B cell (primary cell): ENCODE measurements at places on chromosomes 13 and 19. TPM values are rescaled to one million over a fixed set of nuclear protein-coding genes. Genes with fewer than 3 reads are reported as not detected.

DNA sequence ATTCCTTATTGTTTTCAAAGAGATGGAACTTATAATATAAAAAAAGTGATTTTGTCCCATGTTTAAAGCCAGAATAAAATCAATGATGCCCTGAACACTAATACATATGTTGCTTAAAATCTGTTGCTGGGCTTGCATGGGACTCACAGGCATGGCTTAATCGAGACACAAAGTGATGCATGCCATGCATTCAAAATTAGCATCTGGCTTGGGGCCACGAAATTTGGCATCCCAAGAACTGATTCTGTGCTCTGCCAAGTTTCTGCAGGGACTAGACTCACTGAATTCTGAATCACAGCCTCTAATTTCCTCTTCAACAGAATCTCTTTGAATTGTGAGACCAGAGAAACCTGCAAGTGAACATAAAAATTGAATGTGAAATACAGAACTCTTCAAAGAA, 109.2 kb downstream of the PCDH17 start:
- H3K27me3 ChIP-seq = no peaks in the 10 kb centered on the region
- DNase-seq = no peak
- H3K4me3 ChIP-seq = no peak overlapping the region
- no peaks in the 10 kb centered on the region for H3K36me3 ChIP-seq
- no peaks in the 10 kb centered on the region for H3K4me1 ChIP-seq
- H3K27ac ChIP-seq = no peak overlapping the region

DNA sequence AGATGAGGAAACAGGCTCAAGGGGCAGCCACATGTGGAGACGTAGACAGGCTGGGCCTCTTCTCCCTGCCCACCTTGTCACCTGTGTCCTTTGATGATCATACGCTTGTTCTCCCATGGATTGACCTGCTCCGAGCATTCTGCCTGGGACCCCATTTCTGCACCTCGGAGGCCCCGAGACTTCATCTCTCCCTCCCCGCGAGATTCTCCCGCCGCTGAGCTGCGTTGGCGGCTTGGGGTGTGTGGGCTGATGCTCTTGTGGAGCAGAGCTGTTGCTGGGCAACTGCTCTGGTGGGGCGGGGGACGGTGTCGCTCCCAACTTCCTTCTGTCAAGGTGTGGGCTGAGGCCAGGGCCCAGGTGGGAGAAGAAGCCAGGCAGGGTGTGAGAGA, 22.1 kb downstream of the MAST3 start:
- H3K27ac ChIP-seq = peak overlapping the region; percentile 42
- peaks cover 28% of the 10 kb centered on the region for H3K4me1 ChIP-seq
- H3K36me3 ChIP-seq = peaks cover 45% of the 10 kb centered on the region

DNA sequence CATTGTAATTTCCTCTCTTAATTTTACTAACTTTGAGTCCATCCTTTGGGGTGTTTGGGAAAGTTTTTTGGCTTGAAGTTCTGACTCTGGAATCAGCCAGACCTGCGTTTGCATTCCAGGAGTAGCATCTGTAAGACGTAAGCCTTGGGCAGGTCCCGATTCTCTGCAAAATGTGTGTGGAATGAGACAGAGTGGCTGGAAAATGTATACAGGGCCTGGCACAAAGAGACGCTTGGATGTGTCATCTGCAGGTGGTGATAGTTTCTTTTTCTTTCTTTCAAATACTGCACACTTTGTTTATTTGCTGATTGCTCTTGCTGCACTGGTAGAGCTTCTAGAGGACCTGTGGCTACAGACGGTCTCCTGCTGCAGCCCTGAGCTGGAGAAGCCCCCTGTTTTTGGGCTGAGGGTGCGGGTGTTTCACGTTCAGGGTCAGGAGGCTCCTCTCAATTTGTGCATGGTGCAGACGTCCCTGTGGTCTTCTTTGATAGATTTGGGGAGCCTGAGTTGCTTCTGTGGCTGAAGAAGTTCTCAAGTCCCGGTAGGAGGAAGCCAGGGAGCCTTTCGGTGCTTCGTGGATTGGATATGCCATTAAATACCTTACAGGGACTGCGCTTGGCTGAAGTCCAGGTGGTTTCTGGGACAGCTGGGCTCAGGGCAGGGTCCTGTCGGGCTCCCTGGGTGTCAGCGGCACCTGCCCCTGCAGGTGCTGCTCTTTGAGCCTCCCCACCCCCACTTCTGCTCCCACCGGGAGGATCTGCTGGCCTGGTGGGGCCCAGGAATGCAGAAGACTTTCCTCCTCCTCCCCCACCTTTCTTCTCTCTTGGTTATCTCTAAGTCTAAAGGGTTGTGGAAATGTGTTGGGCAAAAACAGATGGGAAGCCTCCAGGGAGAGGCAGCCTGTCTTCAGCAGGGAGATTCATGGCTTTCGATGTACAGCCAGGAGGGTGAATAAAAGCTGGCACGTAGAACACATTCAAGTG, 44.0 kb upstream of the GAS6 start:
- H3K36me3 ChIP-seq = no peaks in the 10 kb centered on the region
- H3K27me3 ChIP-seq = peaks cover 13% of the 10 kb centered on the region
- H3K4me3 ChIP-seq = no peak overlapping the region
- no peak overlapping the region for H3K27ac ChIP-seq
- no peak for DNase-seq
- H3K4me1 ChIP-seq = peaks cover 7% of the 10 kb centered on the region

DNA sequence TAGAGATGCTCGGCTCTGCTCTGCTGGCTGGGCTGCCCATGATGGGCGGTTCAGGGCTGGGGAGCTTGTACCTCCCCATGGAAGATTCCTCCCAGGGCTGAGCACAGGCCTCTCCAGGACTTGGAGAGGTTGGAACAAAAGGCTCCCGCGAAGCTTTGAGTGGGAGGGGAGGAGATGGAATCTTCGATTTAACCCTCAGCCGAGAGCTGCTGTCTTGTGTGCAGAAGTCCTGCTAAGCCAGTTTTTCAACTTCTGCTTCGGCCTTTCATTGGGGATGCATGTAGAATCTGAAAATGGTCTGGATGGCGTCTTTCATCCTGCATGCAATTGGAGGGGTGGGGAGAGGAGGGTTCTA, 163.3 kb downstream of the KDM4B start:
- peak overlapping the region; percentile 100 for H3K27ac ChIP-seq
- no peaks in the 10 kb centered on the region for H3K36me3 ChIP-seq

GRCh38 chr19:42508892-42509444, 19.3 kb downstream of the CEACAM1 start:
- no peak overlapping the region for H3K4me3 ChIP-seq
- H3K36me3 ChIP-seq = no peaks in the 10 kb centered on the region
- H3K4me1 ChIP-seq = peaks cover 23% of the 10 kb centered on the region
- no peaks in the 10 kb centered on the region for H3K27me3 ChIP-seq
- H3K27ac ChIP-seq = no peak overlapping the region

DNA sequence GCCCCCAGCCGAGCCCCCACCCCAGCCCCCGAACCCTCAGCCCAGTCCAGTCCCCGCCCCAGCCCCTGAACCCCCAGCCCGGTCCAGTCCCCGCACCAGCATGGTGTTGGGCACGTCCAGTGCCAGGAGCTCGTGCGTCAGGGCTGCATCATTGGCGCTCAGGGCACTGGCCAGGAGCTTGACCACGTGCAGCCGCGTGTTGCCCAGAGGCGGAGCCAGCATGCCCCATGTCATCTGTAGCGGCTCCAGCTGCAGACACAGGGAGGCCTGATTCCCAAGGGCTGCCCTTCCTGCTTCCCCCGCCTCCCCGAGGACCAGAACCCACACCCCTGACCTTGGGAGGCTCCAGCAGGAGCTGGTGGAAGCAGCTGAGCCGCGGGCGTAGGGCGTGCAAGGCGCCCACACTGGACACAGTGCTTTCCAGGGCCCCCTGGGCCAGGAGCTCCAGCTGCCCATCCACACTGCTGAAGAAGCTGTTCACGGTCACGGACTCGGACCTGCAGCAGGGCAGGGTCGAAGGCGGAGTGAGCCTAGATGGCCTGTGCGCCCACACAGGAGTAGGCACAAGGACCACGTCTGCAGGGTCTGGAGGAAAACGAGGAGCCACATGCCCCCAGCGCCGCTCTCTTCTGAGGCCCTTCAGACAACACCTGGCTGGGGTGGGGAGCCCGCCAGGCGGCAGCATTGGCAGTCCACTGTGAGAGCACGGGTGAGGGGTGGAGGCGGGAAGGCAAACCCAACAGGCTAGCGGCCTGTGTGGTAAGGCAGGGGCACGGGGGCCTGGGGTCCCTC, 12.8 kb upstream of the TMEM86B start:
- H3K36me3 ChIP-seq = peaks cover 97% of the 10 kb centered on the region
- H3K27me3 ChIP-seq = no peaks in the 10 kb centered on the region
- no peak overlapping the region for H3K27ac ChIP-seq
- H3K4me1 ChIP-seq = no peaks in the 10 kb centered on the region
- no peak for DNase-seq

DNA sequence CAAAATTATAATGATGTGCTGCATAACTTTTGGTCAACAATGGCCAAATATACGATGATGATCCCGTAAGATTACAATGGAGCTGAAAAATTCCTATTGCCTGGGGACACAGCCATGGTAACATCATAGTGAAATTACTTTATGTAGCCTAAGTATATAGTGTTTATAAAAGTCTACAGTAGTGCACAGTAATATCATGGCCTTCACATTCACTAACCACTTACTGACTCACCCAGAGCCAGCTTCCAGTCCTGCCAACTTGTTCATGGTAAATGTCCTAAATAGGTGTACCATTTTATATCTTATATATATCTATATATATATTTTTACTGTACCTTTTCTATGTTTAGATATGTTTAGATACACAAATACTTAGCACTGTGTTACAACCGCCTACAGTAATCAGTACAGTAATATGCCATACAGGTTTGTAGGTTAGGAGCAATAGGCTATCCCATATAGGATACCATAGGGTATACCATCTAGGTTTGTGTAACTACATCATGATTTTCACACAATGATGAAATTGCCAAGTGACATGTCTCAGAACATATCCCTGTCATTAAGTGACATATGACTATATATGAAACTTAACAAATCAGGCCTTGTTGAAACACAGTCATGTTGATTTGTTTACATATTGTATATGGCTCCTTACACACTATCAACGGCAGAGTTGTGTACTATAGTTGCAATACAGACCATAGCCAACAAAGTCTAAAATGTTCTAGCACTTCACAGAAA, 23.7 kb downstream of the DIS3 start:
- H3K4me3 ChIP-seq = no peak overlapping the region
- DNase-seq = no peak
- H3K36me3 ChIP-seq = peaks cover 16% of the 10 kb centered on the region

- H3K4me1 ChIP-seq = no peaks in the 10 kb centered on the region
- DNase-seq = no peak
Observed at GRCh38 chr13:62130062-62130970, 714.7 kb upstream of the PCDH20 start.

- no peak overlapping the region for H3K27ac ChIP-seq
- H3K4me3 ChIP-seq = no peak overlapping the region
- no peaks in the 10 kb centered on the region for H3K36me3 ChIP-seq
- H3K27me3 ChIP-seq = no peaks in the 10 kb centered on the region
- peak; percentile 76 for DNase-seq
Observed at GRCh38 chr19:47445937-47446402, 25.7 kb downstream of the SLC8A2 start.

- H3K4me1 ChIP-seq = no peaks in the 10 kb centered on the region
- H3K27me3 ChIP-seq = no peaks in the 10 kb centered on the region
Observed at GRCh38 chr13:78468621-78469020, 134.7 kb downstream of the POU4F1 start.

DNA sequence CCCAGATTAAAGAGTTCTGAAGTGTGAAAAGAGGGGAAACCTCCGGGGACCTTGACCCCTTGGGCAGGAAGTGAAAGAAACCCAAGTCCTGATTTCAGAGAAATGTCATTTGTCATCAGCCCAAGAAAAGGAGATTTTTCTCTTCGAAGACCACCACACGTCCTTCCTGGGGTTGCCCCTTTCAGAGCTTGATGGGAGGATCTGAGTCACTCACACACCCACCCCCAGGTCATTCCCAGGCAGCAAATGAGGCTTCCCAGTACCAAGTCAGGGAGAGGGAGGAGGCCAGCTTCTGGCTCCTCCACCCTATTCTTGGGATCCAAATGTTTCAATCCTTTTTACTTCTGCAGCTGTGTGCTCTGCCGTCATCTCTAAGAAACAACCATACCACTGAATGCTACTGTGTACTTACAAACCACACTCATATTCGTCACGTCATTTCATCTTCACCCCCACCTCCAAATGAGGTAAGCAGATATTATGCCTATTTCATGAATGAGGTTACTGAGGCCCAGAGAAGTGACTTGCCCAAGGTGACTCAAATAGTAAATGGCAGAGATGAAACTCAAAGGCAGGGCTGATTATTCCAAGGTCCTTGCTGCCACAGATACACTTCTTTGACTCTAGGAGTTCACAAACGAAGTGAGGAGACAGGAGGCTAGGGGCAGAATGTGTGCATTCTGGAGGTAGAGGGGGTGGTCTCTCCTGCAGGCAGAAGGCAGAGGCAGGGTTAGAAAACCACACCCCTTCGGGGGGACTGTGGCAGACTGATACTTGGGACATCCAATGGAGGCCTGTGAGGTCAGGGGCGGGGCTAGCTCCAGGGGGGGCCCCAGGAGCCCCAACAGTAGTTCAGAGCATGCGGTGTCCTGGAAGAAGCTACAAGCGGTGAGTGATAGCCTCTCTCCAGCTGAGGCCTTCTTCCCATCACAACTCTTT, 5.0 kb upstream of the KMT2B start:
- no peaks in the 10 kb centered on the region for H3K27me3 ChIP-seq
- peak overlapping the region; percentile 85 for H3K27ac ChIP-seq
- peak; percentile 70 for DNase-seq
- no peaks in the 10 kb centered on the region for H3K36me3 ChIP-seq

- no peak overlapping the region for H3K4me3 ChIP-seq
- no peak overlapping the region for H3K27ac ChIP-seq
Observed at GRCh38 chr19:23474172-23474571, 78.9 kb upstream of the ZNF91 start.

GRCh38 chr19:334296-335071, 10.1 kb downstream of the MIER2 start:
- H3K4me1 ChIP-seq = no peaks in the 10 kb centered on the region
- no peaks in the 10 kb centered on the region for H3K36me3 ChIP-seq
- no peak for DNase-seq

- no peaks in the 10 kb centered on the region for H3K36me3 ChIP-seq
- no peaks in the 10 kb centered on the region for H3K4me1 ChIP-seq
- DNase-seq = no peak
- no peak overlapping the region for H3K27ac ChIP-seq
Observed at GRCh38 chr13:86585835-86586234, 786.6 kb upstream of the SLITRK6 start.

GRCh38 chr13:51913421-51914136, 51.8 kb downstream of the CCDC70 start:
- H3K4me3 ChIP-seq = no peak overlapping the region
- H3K4me1 ChIP-seq = no peaks in the 10 kb centered on the region
- H3K27ac ChIP-seq = no peak overlapping the region
- H3K27me3 ChIP-seq = no peaks in the 10 kb centered on the region

DNA sequence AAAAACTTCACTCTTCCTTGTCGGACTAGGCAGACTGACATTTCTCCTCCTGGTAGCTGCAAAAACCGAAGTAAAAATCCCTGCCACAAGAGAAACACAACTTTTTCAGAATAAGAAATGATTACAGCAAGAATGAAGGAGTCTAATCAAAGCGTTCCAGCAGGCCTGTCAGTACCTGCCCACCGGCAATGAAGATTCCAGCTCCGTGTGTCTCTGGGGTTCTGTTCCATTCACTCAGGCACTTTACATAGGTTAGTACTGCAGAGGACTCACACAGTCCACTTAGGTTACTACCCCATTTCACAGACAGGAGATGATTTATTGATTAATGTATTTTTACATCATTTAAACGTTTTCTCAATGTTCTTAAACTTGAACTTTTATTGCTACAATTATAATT, 275.5 kb downstream of the NHLRC3 start:
- DNase-seq = no peak
- H3K27me3 ChIP-seq = no peaks in the 10 kb centered on the region
- no peak overlapping the region for H3K27ac ChIP-seq
- no peaks in the 10 kb centered on the region for H3K4me1 ChIP-seq

The CEACAM16 gene
- not detected in 2 replicates for polyA plus RNA-seq

The CATSPERD gene
- not detected in 2 replicates for polyA plus RNA-seq

The NLRP5 gene
- not detected in 2 replicates for polyA plus RNA-seq

The LILRB4 gene
- 1.2 and 2.8 TPM in 2 replicates for polyA plus RNA-seq

The TEX101 gene
- not detected in 2 replicates for polyA plus RNA-seq

The PIBF1 gene
- 4.5 and 9.9 TPM in 2 replicates for polyA plus RNA-seq
